ENCODE measurements at places on chromosomes 7 and 10.

GRCh38 chr10:109218207-109218606 is 705.1 kb downstream of the XPNPEP1 start:
- no peak for DNase-seq

DNA sequence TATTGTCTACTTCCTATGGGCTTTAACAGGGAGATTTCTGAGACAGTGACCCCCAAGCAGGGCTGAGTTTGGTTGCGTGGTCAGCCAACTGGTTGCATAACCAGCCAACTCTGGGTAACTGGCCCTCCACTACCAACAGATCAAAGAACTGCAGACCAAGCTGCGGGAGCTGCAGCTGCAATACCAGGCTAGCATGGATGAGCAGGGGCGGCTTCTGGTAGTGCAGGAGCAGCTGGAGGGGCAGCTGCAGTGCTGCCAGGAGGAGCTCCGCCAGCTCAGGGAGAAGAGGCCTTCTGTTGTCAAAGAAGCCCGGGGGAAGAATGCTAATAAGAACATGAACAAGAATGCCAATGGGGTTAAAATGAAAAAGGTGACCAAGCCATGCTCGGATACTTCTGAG is 15.7 kb upstream of the FLNC start:
- DNase-seq = no peak

- DNase-seq = no peak
These were observed 53.1 kb upstream of the COL13A1 start for GRCh38 chr10:69748621-69749020.

DNA sequence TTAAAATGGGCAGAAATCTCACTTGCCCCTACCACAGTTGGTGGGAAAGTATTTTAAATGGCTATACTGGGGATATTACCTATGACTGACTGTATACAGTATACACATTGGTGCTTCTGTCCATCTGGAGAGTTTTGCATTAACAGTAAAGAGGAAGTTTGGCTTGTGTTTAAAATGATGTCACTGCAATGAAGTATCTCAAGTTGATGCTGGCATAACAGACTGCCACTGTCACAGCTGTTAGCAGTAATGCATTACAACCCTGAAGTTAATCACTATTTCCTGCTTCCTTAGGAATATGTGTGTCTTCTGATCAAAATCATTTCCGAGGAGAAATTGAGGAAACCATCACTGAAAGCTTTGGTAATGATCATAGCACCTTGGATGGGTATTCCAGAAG is 1.9 kb downstream of the DKK1 start:
- DNase-seq = no peak

- peak; percentile 10 for DNase-seq
These were observed 46.1 kb upstream of the CACUL1 start for GRCh38 chr10:118800920-118801319.

DNA sequence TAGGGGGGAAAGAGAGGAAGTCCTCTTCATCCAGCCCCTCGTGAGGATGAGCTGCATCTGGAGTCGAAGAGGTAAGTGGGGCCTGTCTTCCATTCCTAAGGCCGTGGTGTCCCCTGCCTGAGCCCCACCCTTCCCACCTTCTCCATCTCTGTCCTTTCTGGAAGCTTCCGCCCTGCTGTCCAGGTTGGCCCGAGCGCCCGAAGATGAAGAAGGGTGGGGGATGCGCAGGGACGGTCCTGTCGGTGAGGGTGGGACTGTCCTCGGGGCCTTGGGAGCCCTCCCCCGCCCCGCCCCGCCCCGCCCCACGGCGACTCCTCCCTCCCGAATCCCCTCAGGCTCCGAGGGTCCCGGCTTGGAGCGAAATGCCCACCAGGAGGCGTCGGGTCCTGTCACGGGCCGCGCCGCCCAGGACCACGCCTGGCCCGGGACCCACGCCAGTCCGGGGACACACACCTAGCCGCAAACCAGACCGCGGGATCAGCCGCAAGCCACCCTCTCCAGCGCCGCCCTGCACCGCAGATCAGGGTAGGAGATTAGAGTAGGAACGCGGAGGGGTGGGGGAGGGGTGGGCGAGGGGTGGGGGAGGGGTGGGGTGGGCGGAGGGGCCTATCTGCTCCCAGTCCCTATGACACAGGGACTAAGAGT is 15.3 kb downstream of the GPRIN2 start:
- DNase-seq = no peak

DNA sequence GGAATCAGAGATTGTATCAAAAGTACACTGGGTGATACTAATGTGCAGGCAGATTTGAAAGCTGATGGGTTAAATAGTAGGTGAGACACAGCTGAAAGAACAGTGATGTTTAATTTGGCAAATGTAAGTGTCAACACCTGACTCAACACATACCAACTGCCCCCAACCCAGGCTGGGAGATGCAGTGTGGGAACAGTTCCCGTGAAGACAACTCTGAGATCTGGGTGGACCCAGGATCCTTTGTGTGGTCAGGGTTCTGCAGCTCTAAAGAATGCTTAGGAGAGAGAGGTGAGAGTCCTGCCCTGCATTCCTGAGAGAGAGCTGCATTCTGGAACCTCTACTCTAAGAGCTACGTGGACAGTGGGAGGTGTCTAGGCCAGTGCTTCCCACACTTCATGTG is 479.7 kb downstream of the RPS24 start:
- DNase-seq = no peak

- DNase-seq = no peak
These were observed 256.3 kb upstream of the MINDY3 start for GRCh38 chr10:16116404-16117304.

DNA sequence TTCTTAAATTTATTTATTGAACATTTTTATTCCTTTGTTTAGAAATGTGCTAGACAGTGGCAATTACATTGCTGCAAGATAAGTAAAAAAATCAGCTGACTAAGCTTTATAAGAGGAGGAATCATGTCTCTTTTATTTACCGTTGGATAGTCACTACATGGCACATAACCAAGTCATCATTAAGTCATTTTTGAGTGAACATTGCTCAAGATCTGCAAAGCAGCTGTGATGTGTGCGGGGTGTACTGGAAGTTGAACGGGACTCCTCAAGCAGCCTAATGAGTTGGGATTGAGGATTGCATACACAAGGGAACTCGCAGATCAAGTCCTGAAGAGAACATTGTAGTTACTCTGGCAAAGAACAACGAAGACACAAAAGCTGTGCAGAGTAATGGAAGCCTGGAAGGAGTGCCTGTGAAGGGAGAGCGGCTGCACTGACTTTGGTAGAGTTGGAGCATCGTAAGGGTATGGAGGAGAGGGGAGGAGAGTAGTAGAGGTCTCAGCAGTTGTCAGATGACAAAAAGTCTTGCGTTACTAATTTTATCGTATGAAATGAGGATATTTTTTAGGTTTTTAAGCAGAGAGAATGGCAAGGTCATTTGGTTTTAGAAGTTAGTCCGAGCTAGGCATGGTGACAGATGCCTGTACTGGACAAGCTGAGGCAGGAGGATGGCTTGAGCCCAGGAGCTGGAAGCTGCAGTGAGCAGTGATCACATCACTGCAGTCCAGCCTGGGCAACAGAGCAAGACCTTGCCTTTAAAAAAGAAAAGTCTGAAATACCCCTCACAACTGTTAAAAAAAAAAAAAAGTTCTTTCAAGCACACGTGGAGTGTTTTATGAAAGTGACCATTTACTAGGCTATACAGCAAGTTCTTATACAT is 95.1 kb downstream of the BMPR1A start:
- no peak for DNase-seq

- DNase-seq = no peak
These were observed 51.2 kb upstream of the NXPH1 start for GRCh38 chr7:8382004-8382730.

DNA sequence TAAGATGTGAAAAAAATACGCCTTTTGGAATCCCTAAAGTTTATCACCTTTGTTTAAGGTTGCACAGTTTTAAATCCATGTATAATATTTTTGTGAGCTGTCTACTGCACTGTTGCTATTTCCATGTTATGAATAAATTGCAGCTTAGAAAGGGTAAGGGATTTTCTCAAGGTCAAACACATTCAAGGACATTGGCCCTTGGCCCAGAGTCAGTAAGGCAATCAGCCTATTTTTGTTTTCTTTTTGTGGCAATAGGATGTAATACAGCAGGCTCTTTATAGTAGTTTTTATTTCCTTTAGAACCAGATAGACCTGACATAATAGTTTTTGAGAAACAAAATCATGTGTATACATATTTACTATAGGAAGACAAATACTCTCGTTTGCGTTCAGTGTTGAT is 219.8 kb downstream of the ACTR3B start:
- DNase-seq = no peak

DNA sequence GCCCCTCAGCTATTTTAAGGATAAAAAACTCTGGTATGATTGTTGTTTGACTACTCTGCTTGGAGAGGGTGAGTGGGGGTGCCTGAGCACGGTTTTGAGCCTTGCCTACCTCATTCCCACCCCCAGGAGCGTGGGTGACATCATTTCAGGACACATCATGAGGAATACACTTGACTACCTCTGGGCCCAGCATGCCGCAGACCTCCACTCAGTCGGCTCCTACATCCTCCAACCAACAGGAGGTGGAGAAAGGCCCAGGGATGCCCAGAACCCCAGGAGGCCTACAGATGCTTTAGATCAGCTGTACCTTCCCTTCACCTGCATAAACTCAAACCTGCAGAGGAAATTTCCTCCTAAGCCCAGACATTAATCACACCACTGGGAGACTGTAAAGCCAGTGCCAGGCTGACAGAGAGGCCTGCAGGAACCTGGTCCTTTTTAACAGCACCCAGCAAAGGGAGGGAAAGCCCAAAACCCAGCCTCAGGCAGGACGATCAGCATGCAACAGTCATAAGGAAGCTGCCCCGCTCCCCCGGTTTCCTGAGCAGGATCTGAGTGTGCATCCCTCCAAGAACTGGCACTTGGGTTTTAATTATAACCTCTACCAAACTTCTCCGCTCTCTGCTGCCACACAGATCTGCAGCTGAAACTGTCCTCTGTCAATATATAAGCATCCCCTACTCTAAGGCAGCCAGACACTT is 61.7 kb upstream of the ZNRF2 start:
- no peak for DNase-seq

GRCh38 chr10:124289851-124290795 is 128.6 kb downstream of the OAT start:
- DNase-seq = no peak

GRCh38 chr10:102009801-102010425 is 46.1 kb downstream of the ARMH3 start:
- peak; percentile 37 for DNase-seq

GRCh38 chr10:127142136-127142535 is 54.3 kb downstream of the INSYN2A start:
- no peak for DNase-seq

- no peak for DNase-seq
These were observed 133.7 kb downstream of the LHPP start for GRCh38 chr10:124595143-124595883.

DNA sequence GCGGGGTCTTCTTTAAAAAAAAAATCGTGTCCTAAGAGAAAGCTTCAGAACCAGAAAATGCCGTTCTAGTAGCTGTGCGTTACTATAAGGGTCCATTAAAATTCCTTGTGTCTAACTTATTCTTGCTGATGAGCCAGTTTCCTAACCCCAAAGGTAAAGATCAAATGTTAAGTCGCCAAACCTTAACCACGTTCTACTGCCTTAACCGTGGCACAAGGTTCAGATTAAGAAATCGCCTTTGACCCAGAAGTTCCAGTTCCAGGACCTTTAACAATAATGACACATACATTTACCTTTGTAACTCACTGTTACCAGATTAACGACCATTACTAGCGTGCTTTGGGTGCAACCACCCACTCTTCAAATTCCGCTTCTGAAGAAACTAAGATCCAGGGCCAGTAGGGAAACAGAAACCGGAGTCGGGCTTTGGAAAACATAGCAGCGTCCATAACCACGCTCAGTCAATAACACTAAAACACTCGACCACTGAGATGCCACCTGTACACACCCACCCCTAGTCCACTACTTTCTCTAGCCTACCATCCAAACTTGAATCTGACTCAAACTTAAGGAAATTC is 620 bp downstream of the BET1 start:
- no peak for DNase-seq

DNA sequence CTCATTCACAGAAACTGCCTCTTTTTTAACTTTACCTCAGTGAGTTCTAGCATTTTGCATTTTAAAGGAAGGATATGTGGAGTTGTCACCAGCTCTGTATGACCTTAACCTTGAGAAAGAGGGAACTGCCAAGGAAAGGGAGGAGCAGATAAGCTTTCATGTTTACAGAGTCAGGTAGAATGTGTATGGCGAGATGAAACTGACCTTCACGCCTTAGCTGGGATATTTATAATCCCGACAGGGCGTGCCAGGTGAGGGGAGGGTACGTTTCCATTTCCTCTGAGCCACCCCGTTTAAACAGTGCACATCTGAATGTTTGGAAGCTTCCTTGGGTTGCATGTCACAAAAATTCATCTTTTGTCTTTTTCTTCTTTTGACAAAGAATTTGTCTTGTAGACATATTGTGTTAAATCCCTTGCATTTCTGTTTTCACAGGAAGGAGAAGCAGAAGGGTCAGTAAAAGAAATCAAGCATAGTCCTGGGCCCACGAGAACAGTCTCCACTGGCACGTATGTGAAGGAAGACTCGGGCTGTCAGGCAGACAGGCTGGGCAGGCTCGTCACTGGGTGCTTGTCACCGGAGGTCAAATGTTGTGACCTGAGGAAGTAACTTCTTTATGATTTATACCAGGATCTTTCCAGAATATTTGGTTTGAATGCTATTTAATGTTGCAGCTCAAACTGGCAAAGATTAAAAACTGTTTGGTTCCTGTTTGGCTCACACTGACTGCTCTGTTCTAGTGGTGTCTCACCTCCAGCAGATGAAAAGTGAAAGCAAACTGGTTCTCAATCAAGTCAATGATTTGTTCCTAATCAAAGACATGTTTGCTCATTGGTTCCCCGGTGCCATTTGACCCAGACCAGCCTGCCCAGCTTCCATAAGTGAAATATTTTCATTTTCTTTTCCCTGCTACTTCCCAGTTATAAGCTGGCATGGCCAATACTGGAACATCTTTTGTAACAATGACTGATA is 16.2 kb downstream of the OPTN start:
- no peak for DNase-seq

DNA sequence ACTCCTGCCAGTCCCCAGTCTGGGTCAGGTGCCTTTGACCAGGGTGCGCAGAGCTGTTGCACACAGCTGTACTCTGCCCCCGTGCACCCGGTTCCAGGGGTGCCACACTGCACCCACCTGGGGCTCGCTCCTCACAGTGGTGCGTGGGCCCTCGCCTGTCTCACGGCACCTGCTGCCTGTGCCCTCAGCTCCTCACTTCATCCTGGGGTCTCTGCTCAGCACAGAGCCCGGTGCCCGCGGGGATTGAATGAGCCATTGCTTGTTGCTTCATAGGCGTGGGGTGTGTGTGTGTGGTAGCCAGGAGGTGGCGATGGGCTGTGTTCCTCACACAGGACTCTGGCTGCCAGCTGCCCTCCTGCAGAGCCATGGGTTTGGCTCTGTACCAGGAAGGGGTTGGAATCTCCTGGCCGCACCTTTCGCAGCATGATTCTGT is 18.5 kb downstream of the EIF3B start:
- DNase-seq = no peak

- DNase-seq = no peak
These were observed 335.1 kb upstream of the SEMA3A start for GRCh38 chr7:84529480-84530205.

GRCh38 chr10:52539463-52539862 is 225.4 kb downstream of the DKK1 start:
- DNase-seq = no peak
